ENCODE measurements at places on chromosomes 2 and 18. TPM values are rescaled to one million over a fixed set of nuclear protein-coding genes. Genes with fewer than 3 reads are reported as not detected.

The ACADL gene
- not detected for total RNA-seq

The CIB4 gene
- total RNA-seq, result not detected

The ATL2 gene
- 56.9 TPM for total RNA-seq

The TRIM43 gene
- total RNA-seq, result not detected

The TMEFF2 gene
- not detected for total RNA-seq

The HJURP gene
- 1.1 TPM for total RNA-seq

The HNMT gene
- total RNA-seq, result 0.60 TPM

The FAM228A gene
- 0.52 TPM for total RNA-seq

The GBX2 gene
- not detected for total RNA-seq

The LONRF2 gene
- 0.18 TPM for total RNA-seq

The PLGLB2 gene
- total RNA-seq, result 4.5 TPM

GRCh38 chr2:232757905-232758304, 18.5 kb downstream of the KCNJ13 start:
- DNase-seq, result no peak

DNA sequence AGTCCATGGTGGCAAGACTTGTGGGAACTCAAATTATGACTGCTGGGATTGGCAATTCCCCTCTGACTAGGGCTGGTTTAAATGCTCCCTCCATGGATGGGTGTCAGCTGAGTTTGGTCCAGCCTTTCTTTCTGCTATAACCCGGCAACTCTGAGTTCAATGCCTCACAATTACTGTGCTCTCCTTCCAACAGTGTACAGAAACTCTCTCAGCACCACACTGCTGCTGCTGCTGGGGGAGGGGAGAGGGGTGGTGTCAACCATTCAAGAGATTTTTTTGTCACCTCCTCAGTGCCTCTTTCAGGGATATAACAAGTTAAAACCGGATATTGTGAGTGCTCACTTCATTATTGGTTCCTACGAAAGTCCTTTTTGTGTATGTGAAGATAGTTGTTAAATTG, 830.3 kb upstream of the NXPH2 start:
- no peak for DNase-seq

DNA sequence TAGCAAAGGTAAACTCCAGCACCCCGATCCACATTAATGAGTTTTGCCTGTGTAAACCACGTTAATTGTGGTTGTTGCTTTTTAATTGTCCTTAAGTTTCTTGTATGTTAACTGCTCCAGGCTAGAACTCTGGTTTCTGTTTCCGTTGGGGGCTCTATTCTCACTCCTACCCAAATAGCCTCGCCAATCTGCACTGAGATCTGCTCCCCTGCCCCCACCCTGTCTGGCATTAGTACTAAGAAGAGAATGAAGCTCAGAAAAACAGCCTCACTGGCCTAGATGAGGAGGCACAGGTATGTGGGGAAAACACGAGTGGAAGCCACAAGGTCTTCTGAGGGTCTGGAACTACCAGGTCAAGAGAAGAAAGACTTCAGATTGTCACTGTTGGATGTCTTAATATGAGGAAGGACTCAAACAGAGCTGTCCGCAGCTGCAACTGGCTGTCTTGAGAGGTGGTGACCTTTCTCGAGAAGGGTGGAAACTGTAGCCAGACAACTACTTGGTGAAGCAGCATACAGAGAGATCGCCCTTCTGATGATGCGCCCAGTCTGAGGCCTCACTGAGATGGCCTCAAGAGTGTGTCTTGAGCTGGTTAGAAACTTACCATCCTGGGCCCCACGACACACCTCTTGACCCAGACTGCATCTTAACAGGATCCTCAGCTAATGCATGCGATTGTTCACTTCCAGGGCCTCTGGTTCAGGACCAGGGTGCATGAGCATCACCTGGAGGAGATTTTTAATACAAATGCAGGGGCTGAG, 73.1 kb downstream of the TGOLN2 start:
- no peak for DNase-seq

- DNase-seq, result no peak
Measured at GRCh38 chr2:237670641-237671040, 43.3 kb downstream of the LRRFIP1 start.

DNA sequence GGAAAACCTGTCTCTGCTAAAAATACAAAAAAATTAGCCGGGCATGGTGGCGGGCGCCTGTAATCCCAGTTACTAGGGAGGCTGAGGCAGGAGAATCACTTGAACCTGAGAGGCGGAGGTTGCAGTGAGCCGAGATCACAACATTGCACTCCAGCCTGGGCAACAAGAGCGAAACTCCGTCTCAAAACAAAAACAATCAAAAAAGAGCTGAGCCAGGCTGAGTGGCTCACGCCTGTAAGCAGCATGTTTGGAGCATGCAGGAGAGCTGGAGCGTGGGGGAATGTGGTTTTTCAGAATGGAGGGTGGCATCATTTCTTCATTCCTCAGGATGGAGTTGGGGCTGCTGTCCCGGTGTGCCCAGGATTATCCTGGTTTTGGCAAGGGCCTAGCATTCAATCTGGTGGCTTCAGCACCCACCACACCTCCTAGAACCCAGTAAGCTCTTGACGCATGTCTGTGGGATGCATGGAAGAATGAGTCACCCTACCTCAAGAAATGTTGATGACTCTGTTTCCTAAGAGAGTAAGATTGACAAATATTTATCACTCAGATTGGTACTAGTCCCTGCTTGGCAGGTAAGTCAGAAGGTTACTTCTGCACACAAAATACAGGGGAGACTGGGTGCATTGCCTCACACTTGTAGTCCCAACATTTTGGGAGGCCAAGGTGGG, 90.2 kb upstream of the ODC1 start:
- DNase-seq, result no peak

DNA sequence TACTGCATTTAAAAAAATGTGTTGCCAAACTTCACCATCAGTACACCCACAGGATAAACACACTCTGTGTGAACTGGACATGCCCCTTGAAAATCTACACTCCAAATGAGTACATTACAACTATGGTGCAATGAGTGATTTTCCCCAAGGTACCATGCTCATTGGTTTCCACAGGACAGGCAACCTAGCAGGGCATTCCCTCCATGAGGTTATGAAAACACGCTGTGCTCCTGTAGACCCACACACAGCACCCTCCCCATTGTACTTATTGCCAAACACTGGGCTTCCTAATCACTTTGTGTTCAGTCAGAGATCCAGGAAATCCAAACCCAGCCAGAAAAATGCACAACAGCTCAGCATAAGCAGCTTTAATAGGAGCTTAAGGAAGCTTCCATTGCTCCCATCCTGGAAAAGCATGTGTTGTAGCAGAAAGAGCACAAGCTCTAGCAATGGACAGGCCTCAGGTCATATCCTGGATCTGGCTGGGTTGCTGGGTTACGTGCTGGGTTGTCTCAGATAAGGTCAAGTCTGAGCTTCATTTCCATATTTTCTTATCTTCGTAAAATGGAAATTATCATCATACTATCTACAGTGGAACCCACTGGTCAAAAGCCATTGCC, 20.8 kb upstream of the ATIC start:
- DNase-seq, result no peak

DNA sequence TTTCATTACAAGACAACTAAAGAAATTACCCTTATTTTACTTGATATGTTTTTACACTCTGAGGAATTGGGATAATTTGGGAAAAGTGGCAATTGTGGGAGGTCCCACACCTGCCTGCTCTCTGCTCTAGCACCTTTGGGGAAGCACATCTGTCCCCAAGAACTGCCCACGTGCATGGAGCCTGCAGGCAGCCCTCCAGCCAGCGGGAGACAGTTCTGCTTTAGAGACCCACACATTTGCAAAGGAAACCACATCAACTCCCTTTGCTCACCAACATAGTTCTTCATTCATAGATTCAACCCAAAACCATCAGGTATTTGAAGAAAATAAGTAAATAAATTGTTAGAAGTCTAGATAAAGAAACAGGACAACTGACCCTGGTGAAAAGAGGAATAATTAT, 239.9 kb upstream of the ID2 start:
- DNase-seq, result no peak

DNA sequence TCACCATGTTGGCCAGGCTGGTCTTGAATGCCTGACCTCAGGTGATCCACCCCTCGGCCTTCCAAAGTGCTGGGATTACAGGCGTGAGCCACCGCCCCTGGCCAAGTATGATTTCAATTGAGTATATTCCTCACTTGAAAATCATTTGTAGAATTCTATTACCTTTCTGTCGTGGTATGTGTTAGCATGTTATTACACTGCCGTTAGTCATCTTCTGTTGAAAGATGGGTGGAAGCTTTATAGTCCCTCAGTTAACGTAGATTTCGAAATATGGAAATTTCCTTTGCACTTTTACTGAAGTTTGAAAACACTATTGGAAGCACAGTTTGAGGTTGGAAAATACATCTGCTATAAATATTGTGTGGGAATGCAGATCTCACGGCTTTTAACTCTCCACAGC, 14.7 kb downstream of the NIFK start:
- no peak for DNase-seq

- no peak for DNase-seq
Measured at GRCh38 chr2:187658952-187659525, 104.8 kb upstream of the TFPI start.

DNA sequence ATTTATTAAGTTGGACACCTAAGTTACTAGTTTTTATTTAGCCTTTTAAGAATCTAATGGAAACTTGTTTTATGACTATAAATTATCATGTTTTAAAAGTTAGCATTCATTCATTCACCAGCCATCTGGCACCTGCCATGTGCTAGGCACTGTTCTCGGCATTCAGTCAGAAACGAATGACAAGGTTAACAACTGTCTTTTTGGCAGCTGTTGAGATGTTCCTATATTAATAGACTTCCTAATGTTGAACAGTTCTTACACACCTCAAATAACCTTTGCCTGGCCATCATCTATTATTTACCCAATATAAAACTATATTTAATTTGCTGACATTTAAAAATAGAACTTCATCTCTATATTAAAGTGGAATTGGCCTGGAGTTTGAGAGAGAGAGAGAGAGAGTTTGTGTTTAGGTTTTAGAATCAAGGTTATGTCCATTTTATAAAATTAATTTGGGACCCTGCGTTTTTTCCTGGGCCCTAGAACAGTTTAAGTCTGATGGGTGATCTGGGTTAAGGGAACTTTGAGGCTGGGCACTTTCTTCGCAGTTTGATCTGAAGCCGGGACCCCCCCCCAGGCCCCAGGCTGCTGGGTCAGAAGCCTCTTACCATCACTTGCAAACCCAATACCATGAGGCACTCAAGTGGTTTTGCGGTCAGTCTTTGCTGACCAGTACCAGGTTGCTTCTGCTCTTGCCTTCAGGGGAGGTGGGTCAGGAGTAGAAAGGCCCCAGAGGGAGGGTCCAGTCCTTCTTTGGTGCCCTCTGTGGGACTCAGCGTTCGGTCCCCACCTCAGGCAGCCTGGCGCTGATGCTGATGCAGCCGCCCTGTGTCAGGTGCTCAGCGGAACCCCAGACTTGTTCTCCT, 48.3 kb upstream of the ASB1 start:
- no peak for DNase-seq

- DNase-seq, result no peak
Measured at GRCh38 chr18:54807303-54807702, 21.0 kb upstream of the RAB27B start.

GRCh38 chr2:38751596-38752410, 642 bp upstream of the SRSF7 start:
- no peak for DNase-seq

GRCh38 chr2:100106460-100106859, 35.9 kb downstream of the AFF3 start:
- DNase-seq, result no peak

- DNase-seq, result no peak
Measured at GRCh38 chr2:80002568-80003157, 301.9 kb downstream of the LRRTM1 start.

DNA sequence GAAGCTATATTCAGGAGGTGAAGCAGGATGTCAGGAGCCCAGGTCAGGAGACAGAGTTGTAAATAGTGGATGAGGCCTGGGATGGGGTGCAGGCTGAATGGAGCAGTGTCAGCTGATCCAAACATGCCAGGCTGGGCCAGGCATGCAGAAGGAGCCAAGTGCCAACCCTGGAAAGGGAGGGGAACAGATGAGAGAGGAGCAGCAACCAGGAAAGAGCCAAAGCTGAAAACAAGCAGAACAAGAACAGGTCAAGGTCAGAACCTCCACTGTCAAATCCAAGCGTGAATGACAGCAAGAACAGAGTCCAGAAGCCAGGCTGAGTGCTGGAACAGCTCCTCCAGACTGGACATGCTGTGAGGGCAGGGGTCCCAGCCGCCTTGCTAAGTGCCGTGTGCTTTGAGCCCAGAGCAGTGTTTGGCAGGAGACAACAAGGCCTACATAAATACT, 49.2 kb upstream of the PPP1CB start:
- no peak for DNase-seq

DNA sequence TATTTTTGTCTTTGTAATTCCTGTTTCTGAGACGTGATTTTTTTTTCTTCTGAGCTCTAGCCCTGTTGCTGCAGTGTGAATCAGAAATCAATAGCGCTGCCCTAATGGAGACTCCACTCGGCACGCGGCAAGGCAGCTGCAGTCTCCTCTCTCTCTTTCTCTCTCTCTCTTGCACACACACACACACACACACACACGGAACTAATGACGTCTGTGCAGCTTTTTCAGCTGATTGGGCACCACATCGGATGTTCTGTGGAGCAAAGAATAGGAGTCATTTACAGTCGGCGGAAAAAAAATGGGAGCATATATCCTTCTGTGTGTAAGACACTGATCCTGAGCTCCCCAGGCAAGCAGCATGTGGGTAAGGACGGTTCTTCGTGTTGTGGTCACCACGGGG, 2.0 kb upstream of the MYT1L start:
- DNase-seq, result no peak

DNA sequence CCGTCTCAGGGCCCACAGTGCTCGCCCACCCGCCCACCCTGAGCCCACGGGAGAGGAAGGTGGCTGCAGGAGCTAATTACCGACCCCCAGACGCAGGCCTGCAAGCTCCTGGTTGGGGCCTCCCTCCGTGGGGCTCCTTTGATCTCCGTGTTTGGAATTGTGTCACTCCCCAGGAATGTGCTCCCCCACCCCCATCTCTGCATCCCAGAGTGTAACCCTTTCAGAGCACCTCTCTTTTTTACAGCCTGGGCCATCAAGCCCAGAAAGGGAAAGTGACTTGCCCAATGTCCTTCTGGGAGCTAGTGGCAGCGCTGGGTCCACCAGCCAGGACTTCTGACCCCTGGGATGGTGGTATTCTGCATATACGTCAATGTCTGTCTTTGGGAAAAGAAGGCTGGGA, 335.1 kb downstream of the CYRIA start:
- DNase-seq, result no peak

- DNase-seq, result no peak
Measured at GRCh38 chr18:3103576-3103975, 90.6 kb upstream of the LPIN2 start.

- no peak for DNase-seq
Measured at GRCh38 chr2:15797231-15797938, 143.0 kb upstream of the MYCN start.

GRCh38 chr18:76806301-76806700, 16.1 kb upstream of the ZNF236 start:
- no peak for DNase-seq

GRCh38 chr2:131105156-131105949, at the start of gene PLEKHB2:
Gene PLEKHB2 (plus strand): TSS chr2:131105336. CDS start chr2:131120942, 15,606 bp downstream.
- DNase-seq, result peak; percentile 92

GRCh38 chr18:63617915-63618234, 26.2 kb downstream of the SERPINB4 start:
- DNase-seq, result no peak

- no peak for DNase-seq
Measured at GRCh38 chr18:58955738-58956137, 91.1 kb downstream of the ZNF532 start.
